ENCODE measurements at places on chromosomes 6 and 20.
A peak's percentile ranks its signal among the peaks of the same experiment; 100 is the strongest.

GRCh38 chr20:37931153-37931922 lies 28.4 kb downstream of the VSTM2L start:
- DNase-seq, result no peak

GRCh38 chr6:39524007-39524406 lies 201.2 kb downstream of the KIF6 start:
- DNase-seq, result no peak

DNA sequence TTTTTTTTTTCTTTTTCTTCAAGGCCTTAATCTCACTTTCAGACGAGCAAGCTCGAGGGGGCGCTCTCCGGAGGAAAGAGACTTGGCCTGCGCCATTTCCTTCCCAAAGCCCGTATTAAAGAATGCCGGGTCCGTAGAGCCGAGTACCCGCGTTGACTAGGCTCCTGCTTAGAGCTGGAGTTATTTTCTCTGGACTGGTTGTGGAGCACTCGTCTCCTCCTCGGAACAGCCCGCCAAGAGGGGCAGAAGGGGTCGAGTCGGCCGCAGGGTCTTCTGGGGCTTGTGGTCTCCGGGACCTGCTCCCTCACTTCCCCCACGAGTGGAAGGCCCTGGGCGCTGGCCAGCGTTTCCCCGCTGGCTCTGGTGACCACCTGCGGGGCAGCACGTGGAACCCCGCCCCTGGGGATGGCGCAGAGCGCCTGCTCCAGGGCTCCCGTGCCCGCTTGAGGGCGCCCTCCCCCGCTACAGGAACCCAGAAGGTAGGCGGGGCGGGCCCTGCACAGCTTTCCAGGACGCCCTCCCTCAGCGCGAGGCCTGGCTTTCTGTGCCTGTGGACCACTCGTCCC lies 2.7 kb upstream of the MEI4 start:
- no peak for DNase-seq

DNA sequence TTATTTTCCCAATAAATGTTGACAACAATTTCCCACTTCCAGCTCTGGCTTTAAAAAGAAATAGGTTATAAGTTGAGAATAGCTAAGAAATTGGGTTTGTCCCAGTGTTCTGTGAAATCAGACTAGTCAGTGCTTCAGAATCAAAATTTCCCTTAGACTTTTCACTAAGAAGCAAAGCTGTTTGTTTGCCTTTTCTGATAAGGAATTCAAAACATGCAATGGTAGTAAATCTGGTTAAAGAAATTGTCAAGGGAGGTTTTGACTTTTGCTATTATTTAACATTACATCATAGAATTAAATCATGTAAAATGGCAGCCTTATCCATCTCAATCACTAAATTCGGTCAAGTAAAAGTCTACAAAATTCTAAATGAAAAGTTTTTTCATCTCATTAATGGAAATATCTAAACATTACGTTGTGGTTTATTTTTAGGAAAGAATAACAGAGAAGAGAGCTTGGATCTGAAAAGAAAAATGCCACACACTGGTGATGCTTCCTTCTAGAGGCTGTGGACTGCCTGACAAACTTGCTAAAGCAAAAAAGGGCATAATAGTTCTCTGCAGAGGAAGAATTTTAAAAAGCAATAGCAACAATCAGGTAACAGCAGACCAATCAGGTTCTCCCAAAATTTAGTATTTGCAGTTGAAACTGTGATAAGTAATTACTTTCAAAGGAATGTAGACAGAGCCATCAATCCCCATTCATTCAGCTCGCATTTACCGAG lies 36.4 kb downstream of the PLAGL1 start:
- DNase-seq, result no peak

DNA sequence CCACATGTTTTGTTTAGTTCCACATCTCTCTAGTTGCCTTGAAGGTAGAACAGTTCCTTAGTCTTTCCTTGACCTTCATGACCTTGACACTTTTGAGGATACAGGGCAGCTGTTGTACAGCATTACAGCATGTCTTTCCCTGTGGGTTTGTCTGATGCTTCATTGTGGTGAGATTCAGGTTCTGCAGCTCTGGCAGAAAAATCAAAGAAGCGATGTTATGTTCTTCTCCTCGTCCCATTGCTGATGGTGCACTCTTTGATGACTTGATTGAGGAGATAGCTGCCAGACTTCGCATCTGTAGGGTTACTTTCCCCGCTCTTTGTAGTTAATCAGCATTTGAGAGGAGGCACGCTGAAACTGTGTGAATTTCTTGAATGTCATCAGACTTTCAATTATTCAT lies 12.0 kb downstream of the CEBPB start:
- no peak for DNase-seq

- DNase-seq, result no peak
Measured at GRCh38 chr20:46350986-46351267, 42.6 kb upstream of the CDH22 start.

DNA sequence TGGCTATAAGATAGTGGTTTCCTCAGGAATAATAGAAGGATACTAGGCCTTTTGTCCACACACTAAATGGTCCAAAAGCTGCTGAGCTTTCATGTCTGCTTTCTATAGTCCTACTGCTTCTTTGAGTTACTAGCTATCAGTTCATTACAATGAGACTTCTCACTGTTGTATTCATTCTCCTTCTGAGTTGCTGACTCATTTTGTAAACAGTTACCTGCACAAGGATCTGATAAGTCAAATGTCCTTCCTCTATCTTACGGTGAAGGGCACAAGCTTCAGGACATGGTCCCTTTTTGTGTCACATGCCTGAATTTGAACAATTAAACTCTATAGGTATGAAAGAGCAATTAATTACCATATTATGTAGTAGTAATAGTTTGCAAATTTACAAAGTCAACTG lies 90.5 kb downstream of the MAN1A1 start:
- DNase-seq, result no peak

GRCh38 chr6:31815025-31815838 lies at the start of the genes HSPA1A and HSPA1L:
TSS of gene HSPA1A (plus strand) at chr6:31815543. CDS start at chr6:31815757, 214 bp downstream.
TSS of gene HSPA1L (minus strand) at chr6:31815283. CDS start at chr6:31811972, 3,311 bp downstream.
- peak; percentile 95 for DNase-seq

DNA sequence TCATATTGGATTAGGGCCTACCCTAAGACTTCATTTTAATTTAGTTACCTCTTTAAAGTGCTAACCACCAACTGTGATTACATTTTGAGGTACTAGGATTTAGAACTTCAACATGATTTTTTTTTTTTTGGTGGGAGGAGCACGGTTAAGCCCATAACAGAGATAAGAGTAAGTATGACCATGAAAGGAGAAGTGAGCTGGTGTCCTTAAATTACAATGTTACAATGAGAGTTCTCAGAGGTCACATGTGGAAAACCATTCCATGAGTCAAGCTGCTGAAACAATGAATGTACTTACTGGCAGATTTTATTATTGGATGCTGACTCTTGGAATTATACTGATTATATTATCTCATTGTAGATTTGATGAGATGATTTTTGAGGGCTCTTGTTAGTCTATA lies 779.3 kb upstream of the CITED2 start:
- no peak for DNase-seq

GRCh38 chr6:135521431-135521830 lies 23.9 kb upstream of the AHI1 start:
- no peak for DNase-seq

- DNase-seq, result no peak
Measured at GRCh38 chr6:132443206-132443605, 41.9 kb upstream of the MOXD1 start.

DNA sequence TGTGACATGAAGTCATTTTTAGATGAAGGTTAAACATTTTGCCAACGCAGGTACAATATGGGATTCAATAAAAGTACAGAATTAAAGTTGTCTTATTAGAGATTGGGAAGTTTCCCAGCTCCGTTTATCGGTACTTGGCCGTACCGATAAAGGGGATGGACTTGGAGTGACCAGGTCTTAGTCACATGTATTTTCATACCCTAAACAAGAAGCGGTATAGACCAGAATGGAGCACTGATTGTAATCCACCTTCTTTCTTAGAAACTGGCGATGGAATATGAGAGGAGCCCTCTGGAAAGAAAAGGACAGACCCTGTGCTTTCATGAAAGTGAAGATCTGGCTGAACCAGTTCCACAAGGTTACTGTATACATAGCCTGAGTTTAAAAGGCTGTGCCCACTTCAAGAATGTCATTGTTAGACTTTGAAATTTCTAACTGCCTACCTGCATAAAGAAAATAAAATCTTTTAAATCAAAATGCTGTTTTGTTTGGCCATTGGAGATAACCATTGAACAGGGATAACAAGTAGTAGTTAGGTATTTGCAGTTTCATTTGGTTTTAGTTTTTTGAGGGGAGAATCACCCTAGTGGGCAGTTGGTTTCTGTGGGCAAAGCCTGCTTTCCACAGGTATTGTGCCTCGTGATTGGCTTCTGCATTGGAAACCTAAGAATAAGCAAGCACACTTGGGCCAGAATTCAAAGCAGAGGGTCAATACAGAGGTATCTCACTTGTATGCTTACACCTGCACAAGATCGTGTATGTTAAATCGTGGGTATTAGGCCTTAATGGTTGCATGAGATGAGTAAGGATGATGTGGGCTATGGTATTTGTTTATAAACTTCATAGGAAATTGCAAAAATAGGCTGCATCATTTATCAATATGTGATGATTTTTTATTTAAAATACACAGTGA lies 11.2 kb upstream of the ZNFX1 start:
- DNase-seq, result no peak

DNA sequence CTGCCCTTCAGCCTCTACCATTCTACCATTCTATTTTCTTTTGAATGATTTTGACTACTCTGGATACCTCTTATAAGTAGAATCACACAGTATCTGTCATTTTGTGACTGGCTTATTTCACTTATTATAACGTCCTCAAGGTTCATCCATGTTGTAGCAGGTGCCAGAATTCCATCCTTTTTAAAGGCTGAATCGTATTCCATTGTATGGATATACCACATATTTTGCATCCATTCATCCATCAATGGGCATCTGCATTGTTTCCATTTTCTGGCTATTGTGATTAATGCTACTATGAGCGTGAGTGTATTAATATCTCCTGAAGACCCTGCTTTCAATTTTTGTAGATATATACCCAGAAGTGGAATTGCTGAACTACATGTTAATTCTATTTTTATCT lies 105.5 kb downstream of the SYNE1 start:
- no peak for DNase-seq

GRCh38 chr6:2353412-2354137 lies 108.2 kb upstream of the GMDS start:
- DNase-seq, result peak; percentile 55

- DNase-seq, result no peak
Measured at GRCh38 chr6:154403788-154404187, 47.2 kb upstream of the IPCEF1 start.

GRCh38 chr6:19713984-19714383 lies 123.2 kb upstream of the ID4 start:
- no peak for DNase-seq

DNA sequence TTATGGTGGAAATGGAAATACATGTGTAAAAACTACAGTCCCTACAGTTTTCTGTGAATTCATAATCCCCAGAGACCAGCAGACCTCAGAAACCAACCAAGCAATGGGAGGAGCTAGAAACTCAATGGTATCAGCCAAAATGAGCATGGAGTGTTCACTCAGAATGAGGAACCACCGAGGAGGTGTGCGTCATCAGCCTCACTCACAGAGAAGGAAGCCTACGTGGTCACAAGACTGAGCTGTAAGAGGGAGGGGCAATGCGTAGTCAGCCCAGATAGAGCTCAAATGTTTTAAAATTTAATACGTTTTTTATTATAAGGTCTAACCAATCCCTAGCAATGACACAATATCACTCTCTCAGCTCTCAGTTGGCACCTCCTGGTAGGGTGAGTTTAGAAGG lies 17.4 kb downstream of the MYLK4 start:
- peak; percentile 86 for DNase-seq

- no peak for DNase-seq
Measured at GRCh38 chr6:33171880-33172687, 20.2 kb downstream of the COL11A2 start.

- no peak for DNase-seq
Measured at GRCh38 chr20:49765846-49766541, 46.6 kb upstream of the SLC9A8 start.

- no peak for DNase-seq
Measured at GRCh38 chr6:75150685-75151412, 55.0 kb downstream of the COL12A1 start.

DNA sequence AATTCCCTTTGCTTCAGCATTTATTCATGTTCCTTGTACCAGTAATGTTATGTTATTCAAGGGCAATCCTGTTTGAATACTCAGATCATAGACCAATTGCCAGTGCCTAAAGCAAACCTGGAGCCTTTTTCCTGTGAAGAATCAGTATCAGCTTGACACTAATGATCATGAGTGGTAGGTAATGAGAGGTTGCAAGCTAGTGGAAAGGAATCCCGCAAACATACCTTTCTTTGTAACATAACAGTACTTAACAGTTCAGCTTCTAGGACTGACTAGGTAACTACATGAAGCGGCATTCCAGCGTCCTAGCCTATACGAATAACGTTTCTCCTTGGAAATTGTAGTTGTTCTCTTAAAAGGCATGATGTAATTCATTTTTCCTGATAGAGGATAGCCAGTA lies 253.7 kb downstream of the TMEM242 start:
- DNase-seq, result no peak

DNA sequence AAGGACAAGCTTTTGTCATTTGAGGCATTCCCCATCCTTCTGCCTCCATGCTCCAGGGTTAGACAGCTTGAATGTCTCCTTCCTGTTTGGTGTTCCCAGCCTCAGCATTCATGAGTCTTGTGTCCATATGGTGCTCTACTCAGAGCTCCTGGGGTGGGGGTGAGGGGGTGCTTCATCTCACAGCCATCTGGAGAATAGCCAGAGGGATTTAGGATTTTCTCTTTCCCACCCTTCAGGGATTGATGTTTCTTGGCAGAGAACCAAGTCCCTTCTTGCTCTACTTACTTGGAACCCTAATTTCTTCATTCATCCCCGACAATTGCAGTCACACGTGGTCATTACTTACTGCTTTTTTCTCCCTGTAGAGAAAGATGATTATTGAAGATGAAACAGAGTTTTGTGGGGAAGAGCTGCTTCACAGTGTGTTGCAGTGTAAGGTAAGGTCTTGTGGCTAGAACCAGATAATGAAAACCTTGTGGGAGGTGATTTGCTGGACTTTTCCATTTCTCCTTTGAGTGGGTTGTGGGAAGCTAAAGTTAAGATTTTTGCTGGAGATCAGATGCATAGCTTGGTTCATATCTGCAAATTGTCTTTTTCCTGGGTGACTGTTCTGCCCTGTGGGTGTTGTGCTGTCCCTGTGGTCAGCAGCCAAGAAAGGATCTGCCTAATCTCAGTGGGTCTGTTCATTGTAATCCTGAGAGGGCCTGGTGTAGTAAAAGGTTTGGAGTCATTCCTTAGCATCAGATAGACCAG lies 18.6 kb downstream of the CMTR1 start:
- no peak for DNase-seq

GRCh38 chr6:74222768-74223333 lies 526.8 kb downstream of the CD109 start:
- DNase-seq, result no peak

- DNase-seq, result no peak
Measured at GRCh38 chr6:167150941-167151549, 6.7 kb downstream of the GPR31 start.
